ENCODE measurements at places on chromosomes 3 and 15. TPM values are rescaled to one million over a fixed set of nuclear protein-coding genes. Genes with fewer than 3 reads are reported as not detected.

GRCh38 chr3:53134631-53135232 lies 4.5 kb upstream of the RFT1 start:
- peak; percentile 79 for DNase-seq

The IL17RB gene
- total RNA-seq: 3.1 TPM

The IGSF11 gene
- 1.6 TPM for total RNA-seq

- no peak for DNase-seq
Measured at GRCh38 chr15:45171912-45172311, 15.9 kb downstream of the SHF start.

The SLC9C1 gene
- 2.3 TPM for total RNA-seq

GRCh38 chr3:191342006-191342405 lies 11.7 kb upstream of the UTS2B start:
- DNase-seq: no peak

GRCh38 chr3:65186268-65186667 lies 498.5 kb upstream of the ADAMTS9 start:
- no peak for DNase-seq

GRCh38 chr3:100125161-100125938 lies 11.0 kb upstream of the FILIP1L start:
- DNase-seq: no peak

DNA sequence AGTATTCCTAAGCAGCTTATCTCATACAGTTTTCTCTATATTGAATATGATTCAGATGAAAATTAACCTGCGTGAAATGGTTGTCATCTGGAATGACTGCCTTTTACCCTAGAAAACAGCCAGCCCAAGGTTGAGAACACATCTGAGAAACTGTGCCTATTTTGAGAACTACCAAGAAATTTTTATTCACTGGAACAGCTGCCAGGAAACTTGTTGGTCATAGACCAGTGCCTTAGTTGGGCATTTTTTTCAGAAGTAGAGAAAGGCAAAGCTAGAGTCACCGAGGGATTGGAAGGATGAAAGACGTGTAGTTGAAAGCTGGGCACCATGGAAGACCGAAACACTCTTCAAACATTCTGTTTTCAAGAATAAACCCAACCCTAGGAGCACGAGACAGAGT lies 277.1 kb downstream of the LPP start:
- DNase-seq: no peak

The PLA2G4E gene
- total RNA-seq: not detected

DNA sequence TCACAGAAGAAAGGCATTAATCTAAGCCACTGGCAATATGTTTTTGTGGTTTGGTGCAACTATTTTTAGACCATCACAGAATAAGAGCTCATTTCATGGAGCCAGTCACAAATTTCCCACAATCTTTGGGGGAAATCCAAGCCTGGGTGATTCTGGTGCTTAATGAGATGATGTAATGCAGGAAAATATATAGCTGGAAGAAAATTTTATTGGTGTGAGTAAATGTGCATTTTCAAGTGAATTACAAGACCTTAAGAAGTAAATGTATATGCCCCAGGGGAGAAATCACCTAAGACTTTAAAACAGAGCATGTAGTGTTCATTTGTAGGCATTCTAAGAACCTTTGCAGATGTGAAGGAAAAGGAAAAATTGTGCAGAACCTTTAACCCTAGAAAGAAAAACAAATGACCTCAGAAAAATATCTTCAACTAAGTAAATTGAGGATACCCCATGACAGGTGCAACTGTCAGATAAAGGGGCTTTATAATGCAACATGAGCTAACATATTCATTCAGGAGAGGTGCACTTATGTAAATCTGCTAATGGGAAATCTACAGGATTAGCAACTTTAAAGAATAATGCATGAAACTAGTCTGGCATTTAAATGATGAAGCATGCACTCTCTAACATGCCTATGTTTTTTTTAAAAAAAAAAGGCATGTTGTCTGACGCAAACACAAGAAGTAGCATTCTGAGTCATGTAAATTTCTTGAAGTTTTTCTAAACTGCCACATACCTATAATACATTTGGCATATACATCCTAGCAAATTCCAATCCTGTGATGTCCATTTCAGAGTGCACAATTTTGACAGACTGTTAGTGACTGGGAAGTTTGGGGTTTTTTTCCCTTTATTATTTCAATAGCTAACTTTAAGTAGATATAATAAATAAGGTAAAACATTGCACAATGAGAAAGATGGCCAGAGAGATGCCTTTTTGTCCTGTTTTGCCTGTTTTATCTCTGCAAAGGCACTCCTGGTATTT lies 105.1 kb downstream of the MEX3B start:
- DNase-seq: no peak

The SYNPR gene
- not detected for total RNA-seq

DNA sequence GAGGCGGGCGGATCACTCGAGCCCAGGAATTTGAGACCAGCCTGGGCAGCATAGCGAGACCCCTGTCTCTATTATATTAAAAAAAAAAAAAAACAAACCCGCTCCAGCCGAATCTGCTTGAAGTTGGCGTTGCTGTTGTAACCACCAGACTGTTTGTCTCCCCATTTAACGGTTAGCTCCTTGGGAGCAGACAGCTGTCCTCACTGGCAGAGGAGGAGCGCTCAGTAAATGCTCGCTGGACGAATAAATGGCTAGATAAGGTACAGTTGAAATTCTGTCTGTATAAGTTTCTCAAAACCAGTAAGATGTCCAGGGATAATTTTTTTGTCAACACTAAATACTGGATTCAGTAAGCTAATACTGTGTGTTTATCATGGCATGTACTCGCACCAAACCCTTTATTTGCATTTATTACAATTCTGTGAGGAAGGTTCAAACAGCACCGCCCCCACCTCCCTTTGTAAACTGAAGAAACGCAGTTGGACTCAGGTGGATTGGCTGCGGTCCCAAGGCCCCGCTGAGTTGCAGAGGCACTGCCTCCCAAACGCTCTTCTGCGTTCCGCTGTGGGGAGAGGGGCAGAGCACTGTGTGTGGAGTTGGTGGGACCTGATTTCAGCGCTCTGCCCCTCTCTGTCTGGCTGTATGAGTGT lies 1.1 kb downstream of the RCCD1 start:
- DNase-seq: no peak

- DNase-seq: no peak
Measured at GRCh38 chr15:64931381-64931780, 19.7 kb downstream of the ANKDD1A start.

DNA sequence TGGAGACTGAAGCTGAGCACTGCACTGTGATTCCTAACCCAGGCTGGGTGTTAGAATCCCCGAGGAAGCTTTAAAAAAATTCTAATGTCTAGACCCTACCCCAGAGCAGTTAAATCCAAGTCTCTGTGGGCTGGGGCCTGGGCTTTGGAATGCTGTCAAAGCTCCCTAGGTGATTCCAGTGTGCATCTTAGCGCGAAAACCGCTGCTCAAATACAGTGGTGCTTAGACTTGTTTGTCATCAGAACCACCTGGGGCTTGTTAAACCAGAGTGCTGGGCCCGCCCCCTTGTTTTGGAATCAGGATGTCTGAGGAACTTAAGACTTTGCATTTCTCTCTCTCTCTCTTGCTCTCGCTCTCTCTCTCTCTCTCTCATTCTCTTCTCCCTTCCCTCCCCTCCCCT lies 20.7 kb downstream of the RHCG start:
- DNase-seq: no peak

GRCh38 chr3:77251136-77251535 lies 211.2 kb downstream of the ROBO2 start:
- no peak for DNase-seq

- DNase-seq: no peak
Measured at GRCh38 chr15:71002316-71002715, 109.7 kb downstream of the LRRC49 start.

The CAND2 gene
- total RNA-seq: 69.2 TPM

DNA sequence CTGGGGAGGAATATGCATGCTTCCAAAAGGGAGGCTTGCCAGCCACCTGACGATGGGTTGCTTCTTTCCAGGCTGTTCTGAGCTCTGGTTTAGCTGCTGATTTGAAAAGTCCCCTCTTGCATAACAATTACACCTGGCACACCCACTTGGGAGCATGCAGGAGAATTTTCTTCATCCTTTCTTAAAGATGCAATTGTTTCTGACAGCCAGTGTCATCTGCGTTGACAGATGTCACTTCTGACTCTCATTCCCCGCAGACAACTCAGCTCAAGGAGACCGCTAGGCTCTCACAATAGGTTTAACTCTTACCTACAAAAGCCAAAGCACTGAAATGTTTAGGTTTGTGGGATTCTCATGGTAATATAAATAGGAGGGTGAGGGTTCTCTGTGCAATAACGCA lies 185.6 kb upstream of the SYNPR start:
- DNase-seq: no peak
